Mesothelial cell of epicardium (in vitro differentiated cells): ENCODE measurements at places on chromosomes 12 and 14.

- no peak for DNase-seq
Measured at GRCh38 chr14:55102141-55102621, 26.9 kb upstream of the LGALS3 start.

GRCh38 chr12:53726341-53726740 is 911 bp downstream of the CALCOCO1 start:
- DNase-seq, result no peak

GRCh38 chr12:29517264-29517663 is 19.8 kb upstream of the OVCH1 start:
- no peak for DNase-seq

GRCh38 chr14:41607304-41607775 is 664 bp downstream of the LRFN5 start:
- DNase-seq, result no peak

DNA sequence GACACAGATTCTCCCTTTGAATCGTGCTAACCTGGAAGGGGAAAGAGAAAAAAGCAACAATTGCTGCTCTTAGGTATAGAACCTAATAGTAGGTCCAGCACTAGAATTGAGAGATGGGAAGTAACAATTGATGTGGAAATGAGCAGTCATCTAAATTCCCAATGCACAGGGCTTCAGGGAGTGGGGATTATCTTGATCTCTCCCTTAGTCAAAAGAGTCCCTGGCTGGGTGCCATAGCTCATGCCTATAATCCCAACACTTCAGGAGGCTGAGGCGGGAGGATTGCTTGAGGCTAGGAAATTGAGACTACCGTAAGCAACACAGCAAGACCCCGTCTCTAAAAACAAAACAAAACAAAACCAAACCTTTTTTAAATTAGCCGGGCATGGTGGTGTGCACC is 4.0 kb downstream of the APOBEC1 start:
- DNase-seq, result no peak

DNA sequence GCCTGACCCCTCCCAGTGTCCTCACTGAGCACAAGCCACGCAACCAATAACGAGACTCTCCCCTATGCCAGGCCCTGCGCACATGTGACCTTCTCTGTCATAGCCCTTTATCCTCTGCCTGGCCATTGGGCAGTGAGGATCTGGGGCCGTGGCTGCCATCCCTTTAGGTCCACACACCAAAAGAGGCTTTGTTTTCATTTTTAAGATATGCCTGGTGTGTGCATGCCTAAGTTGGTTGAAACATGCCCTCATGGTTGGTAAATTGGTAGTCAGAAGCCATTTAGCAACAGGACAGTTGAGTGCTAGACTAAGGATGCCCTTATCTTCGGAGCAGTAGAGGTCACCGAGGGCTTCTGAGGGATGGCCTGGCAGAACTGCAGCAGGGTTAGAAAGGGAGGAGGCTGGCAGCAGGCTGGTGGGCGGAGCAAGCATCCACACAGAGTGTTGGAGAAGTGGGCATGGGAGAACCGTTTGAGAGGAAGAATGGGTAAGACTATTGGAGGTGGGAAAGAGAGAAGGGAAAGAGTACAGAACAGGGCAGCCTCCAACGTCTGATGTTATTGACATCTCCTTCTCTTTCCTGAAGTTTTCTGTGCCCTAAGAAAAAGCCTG is 75.1 kb downstream of the SLC24A4 start:
- DNase-seq, result no peak

GRCh38 chr12:102095677-102096263 is 24.1 kb downstream of the NUP37 start:
- DNase-seq, result no peak

GRCh38 chr12:100273782-100274181 is 6.8 kb downstream of the SCYL2 start:
- no peak for DNase-seq

- no peak for DNase-seq
Measured at GRCh38 chr14:74571901-74572725, 39.9 kb downstream of the LTBP2 start.

DNA sequence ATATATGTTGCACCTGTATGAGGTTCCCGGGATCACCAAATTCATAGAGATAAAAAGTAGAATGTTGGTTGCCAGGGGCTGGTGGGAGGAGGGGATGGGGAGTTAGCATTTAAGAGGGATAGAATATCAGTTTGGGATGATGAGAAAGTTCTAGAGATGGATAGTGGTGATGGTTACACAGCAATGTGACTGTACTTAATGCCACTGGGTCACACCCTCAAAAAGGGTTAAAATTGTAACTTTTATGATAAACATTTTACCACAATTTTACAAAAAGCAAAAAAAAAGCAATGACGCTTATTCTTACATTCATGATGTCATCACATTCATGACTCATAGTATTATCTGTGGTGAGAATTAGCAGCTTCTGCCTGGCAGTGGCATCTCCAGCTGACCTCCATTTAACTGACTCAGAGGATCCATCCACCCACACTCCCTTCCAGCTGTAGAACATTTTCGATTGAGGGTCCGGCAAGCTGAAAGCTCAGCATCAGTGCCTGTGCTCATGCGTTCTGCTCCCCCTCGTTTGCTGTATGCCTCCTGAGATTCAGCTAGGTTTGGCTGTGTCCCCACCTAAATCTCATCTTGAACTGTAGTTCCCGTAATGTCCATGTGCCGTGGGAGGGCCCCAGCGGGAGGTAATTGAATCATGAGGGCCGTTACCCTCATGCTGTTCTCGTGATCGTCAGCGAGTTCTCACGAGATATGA is 64.8 kb upstream of the TMEM260 start:
- no peak for DNase-seq

DNA sequence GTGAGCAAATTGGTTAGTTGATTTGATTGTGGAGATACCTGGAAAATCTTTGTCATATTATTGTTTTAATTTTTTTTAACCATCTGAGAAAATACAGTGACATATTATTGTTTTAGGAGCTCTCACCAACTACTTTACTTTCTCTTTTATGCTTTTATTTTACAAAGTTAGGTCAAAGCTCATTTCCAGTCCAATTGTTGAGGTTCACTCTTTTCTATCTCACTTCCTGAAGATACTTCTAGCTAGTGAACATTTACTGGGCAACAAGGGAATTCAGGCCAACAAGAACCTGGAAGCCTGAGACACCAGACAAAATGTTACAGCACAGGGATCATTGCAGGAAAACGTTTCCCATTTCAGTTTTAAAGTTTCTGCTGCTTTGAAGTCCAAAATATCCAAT is 3.9 kb downstream of the TMEM30B start:
- DNase-seq, result no peak

DNA sequence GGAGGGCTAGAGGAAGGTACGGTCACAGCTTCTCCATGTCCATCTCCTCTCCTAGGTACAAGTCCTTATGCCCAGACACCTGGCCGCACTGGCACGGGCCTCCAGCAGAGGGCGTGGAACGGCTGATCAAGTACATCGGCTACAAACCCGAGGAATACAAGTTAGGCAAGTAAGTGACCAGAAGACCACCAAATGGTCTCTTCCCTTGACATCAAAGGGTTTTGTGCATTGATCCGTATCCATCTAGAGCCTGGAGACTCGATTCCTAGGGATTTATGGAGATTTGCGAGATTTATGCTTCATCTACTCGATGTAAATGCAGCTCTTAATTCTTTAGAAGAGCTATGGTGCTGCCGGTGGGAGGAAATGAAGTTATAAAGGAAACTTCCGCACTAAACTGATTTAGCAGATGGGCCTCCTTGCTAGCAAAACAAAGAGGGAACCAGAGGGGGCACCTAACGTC is 44.2 kb downstream of the KCTD10 start:
- peak; percentile 85 for DNase-seq

DNA sequence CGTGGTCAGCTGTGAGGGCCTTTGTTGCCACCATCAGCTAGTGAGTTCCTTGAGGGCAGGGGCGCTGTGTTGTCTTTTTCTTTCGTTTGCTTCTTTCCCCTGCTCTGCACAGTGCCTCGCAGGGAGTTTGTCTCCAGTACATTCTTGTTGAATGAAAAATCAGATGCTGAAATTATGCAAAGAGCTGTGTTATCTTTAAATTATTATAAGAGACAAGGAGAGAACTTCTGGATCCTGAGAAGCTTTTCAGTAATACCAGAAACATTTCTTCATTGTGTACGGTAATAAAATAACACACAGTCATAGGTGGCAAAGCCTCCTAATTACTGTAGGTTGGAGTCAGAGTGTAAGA is 14.9 kb downstream of the EML1 start:
- DNase-seq, result no peak
